ENCODE measurements at places on chromosomes 5 and 9.

DNA sequence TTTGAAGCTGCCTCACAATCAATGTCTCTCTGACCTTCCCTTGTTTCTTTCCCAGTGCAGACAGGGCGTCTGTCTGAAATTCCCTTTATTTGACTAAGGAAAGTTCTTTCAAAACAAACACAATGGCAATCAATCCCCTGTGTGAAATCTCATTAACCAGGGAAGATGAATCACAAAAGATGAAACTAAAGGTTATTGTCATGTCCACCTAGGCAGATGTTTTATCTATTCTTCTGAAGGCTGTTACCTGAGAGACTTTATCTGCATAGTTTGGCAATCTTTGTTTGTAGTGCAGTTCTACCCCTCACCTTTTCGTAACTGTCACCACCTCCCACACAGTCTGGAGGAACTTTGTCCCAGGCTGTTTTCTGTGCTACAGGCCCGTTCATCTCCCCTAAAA lies 217.5 kb upstream of the RIOK2 start:
- no peak for DNase-seq

DNA sequence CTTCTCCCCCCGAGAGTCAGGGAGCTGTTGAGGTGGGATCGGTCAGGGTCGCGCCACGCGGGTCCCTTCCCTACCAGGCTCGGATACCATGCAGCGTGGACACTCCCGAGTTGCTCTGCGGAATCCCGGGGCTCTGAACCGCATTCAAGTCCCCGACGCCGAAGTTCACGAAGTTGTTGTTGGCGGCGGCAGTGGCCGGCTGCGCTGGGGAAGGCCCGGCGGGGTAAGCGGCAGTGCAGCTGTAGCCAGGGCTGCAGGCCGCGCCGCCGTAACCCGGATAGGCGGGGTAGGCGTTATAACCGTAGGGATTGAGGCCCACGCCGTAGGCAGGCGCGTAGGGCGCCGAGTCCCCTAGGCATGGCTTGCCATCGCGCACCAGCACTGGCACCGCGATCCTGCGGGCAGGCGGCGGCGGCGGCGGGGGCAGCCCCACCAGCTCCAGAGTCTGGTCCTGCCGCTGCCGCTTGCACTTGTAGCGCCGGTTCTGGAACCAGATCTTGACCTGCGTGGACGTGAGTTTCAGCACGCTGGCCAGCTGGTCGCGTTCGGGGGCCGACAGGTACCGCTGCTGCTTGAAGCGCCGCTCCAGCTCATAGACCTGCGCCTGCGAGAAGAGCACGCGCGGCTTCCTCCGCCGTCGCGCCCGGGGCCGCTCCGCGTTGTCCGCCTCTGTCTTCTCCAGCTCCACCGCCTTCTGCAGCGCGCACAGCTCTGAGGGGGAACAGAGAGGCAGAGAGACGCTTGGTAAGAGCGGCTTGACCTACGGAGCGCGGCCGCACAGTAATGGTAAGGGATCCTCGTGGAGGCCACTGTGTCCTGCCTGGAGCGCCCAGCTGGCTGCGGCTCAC lies 2.3 kb downstream of the NKX2-5 start:
- DNase-seq = no peak

GRCh38 chr9:69655065-69655464 lies 17.1 kb downstream of the APBA1 start:
- DNase-seq = no peak

- no peak for DNase-seq
Measured at GRCh38 chr5:73751254-73751914, 125.4 kb downstream of the ARHGEF28 start.

DNA sequence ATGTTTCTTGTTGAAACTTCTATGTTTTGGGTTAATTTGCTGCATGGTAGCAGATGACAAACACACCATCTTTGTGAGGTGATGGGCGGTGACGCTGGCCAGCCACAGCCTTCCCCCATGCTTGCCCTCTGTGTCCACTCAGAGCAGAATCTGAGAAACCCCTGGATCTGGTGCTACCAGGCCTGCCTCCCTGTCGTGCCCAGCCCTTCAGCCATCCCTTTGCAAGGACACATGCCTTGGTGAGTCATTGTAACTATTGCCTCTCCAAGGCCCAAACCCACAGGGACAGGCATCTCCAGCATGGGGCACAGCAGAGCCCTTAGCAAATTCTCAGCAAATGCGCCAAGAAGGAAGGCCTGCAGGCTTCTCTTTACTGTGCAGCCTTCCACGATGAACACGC lies 48.1 kb upstream of the FCN1 start:
- DNase-seq = no peak

DNA sequence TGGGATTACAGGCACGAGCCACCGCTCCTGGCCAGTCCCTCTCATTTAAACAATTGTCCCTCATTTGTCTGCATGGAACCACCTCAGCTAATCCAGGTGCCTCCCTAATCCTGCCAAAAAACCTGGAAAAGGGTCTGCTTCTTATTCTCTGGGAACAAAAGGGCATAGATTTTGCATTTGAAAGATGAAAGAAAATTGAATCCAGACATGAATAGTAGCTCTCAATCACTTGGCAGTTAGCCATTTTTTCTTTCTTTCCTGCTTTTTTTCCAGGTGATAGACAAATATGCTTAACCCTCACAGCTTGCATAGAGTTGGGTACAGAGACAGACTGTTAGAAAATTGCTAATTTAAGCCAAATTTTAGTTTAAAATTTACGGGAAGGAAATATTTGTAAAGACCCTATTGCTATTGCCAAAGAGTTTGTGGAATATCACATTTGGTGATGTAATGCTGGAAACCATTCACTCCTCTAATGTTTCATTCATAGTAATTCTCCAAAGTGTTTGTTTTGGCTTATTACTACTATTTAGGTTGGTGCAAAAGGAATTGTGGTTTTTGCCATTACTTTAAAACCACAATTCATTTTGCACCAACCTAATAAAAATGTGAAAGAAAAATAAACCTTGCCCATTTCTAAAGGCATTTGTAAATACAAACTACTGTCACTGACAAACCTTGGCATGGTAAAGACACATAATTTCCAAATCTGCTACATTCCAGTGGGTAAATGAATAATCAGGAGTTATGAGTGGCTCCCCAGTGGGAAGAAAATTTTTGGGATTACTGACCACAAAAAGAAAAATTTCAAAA lies 80.5 kb upstream of the JAK2 start:
- no peak for DNase-seq

GRCh38 chr9:94169968-94170367 lies 85.7 kb downstream of the PTPDC1 start:
- no peak for DNase-seq

- peak; percentile 96 for DNase-seq
Measured at GRCh38 chr9:35829084-35829763, at the start of gene TMEM8B. Gene TMEM8B (plus strand): TSS chr9:35829228. CDS start chr9:35829448, 220 bp downstream.

DNA sequence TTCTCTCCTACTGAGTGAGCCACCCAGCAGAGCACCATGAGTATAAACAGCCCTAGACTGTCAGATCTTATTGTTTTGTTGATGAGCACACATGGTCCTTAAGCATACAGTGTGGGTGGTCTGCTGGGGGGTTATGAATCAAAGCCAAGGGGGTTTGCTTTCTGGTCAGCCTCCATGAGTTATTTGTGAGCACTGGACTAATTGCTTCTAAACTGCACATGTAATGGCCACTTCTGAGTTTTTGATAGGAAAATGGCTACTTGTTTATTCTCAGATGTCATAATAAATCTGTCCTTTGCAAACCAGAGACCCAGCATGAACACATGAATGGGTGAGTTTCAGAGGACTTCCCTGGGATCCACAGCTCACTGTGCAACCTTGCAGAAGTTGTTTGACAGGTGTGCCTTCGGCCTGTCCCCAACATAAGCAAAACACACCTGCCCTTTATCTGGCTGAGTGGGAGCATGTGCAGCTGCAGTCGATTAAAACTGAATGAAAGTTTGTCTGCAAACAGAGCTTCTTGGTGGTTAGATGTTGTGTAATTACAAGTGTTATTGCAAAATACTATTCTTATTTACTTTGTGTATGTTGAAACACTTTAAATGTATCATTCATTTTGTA lies 35.9 kb downstream of the MAMDC2 start:
- DNase-seq = no peak

DNA sequence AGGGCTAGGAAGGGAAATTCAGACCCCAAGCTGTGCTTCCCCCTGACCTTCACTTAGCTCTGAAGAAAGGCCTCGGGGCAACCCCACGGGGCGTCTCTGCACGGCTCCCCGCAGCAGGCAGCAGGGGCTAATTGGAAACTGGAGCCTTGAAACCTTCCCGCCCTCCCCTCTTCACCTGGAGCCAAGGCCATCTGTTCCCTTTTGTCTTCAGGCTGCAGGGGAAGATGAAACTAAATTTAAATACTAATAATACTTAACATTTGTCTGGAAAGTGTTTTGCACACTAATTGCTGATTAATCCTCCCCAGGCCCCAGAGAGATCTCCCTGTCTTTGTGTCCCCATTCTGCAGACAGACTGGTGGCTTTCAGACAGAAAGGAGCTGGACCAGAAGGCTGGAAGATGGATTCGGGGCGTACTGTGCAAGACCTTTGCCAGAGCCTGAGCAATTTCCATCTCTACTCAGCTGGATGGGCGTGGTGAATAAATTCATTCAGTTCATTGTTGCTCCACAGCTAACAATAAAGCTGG lies 34.1 kb upstream of the CPLX2 start:
- DNase-seq = no peak

DNA sequence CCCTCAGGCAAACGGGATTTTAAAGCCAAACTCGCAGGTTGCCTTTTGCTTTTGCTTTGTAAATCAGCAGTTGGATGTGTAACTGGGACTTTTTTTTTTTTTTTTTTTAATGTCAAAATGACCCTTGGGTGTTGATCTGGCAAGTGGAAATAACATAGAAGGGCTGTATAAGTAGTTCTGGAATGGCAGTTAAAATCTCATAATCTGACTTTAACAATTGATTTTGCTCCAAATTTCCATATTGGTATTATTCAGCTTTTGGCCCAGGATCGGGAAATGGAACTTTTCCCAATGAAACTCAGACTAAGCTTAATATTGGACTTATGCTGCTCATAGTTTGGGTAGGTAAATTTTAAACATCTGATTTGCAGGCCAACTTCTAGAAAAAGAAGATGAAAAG lies 346.8 kb upstream of the NUDT12 start:
- DNase-seq = no peak

DNA sequence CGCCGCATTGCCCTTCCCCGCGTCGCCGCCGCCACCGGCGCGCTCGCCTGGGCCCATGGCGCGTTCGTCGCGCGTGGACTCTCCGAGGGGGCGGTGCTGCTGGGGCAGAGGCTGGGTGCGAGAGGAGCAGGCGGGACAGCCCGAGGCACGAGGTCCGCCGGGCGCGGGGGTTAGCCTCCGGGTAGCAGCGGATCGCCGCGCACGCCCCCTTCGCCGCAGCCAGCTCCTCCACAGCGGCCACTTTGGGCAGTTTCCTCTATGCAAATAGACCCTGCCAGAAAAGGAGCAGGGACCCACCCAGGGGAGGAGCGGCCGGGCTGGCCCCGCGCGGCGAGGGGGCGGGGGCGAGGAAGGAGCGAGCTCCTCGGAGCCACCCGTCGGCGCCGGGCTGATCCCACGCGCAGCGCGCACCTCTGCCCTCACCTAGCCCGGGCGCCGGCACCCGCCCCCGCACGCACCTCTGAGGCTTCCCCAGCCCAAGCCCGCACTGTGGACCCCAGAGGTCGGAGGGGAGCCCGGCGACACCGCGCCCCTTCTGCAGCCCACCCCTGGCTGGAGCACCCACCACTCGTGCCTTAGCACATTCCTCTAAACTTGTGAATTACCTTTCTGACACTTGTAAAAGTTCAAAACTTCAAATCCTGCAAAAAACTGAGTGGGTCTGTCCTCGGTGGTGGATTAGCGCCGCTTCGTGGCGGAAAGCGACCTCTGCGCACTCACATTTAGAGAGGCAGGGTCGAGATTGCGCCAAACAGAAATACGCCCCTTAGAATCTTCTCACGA lies at the start of gene COL23A1:
TSS of gene COL23A1 (minus strand) at position 253 of the 783 bp plus-strand sequence.
- DNase-seq = peak; percentile 61

DNA sequence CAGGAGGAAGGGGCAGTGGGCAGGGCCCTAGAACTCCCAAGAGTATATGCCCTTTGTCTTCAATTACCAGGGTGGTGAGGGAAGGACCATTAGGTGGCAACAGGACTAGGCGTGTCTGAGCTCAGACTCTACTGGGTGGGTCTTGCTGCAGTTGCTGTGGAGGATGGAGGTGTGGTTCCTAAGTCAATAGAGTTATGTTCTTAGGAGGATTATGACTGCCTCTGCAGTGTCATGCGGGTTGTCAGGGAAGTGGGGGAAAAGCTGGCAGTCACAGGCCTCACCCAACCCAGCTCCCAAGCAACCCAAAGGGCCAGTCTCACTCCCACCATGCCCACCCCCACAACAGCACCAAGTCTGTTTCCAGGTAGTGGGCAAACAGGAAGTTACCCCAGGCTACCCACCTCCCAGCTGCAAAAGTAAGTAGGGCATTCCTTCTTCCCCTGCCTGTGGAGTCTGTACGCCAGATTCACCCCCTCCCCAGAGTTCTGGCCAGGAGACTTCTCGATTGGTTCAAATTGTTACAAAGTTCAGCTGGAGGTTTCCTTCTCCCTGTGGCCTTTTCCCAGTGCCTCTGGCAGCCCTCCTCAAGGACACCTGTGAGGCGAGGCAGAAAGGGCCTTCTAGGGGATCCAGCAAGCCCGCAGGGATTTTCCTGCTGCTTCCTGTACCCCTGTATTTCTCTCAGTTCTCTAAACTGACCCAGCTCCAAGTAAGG lies 145.3 kb downstream of the HINT1 start:
- no peak for DNase-seq

DNA sequence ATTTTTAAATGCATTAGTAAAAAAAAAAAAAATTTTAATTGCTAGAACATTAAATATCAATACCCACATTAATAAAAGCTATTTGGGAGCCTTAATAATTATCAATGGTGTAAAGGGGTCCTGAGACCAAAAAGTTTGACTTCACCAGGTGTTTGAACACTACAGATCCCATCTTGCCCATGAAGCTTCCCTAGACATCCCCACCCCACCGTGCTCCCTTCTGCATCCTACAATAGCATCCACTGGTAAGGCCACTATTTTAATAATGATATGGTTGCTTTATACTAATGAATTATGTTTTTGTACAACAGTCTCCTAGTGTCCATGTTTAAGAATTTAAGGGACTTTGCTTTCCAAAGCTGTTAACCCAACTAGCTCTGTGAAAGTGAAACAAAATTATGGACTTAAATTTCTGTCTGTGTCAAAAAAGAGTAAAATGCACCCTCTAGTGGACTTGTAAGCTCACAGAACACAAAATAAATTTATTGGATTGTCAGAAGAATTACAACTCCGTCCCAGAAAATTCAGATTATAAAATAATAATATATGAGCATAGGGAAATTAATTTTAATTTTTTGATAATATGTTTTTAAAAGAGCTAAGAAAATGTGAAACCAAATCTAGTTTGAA lies 76.0 kb downstream of the ARL15 start:
- peak; percentile 52 for DNase-seq

GRCh38 chr9:86042199-86042978 lies 57.0 kb downstream of the GOLM1 start:
- no peak for DNase-seq

DNA sequence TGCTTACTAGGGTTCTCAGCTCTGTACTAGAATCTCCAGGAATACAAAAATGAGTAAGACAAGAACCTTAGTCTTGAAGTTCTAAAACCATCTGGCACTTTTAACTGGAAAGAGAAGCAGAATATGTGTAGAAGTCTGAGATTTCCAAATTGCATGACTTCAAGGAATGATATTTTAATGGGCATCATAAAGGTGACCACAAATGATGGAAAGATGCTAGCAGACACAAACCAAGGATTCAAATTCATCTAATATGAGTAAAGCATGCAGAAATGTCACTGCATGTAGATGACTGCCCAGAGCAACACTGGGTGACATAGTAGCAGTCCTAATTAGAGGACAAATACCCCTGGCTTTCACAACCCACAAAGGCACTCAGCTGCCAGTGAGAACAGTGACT lies 117.2 kb downstream of the RPS23 start:
- DNase-seq = no peak

Data from A673 (cell line).